ENCODE measurements at places on chromosomes 11 and 22. TPM values are rescaled to one million over a fixed set of nuclear protein-coding genes. Genes with fewer than 3 reads are reported as not detected.

GRCh38 chr11:100887659-100888058 lies 200.6 kb downstream of the ARHGAP42 start:
- no peak for DNase-seq

DNA sequence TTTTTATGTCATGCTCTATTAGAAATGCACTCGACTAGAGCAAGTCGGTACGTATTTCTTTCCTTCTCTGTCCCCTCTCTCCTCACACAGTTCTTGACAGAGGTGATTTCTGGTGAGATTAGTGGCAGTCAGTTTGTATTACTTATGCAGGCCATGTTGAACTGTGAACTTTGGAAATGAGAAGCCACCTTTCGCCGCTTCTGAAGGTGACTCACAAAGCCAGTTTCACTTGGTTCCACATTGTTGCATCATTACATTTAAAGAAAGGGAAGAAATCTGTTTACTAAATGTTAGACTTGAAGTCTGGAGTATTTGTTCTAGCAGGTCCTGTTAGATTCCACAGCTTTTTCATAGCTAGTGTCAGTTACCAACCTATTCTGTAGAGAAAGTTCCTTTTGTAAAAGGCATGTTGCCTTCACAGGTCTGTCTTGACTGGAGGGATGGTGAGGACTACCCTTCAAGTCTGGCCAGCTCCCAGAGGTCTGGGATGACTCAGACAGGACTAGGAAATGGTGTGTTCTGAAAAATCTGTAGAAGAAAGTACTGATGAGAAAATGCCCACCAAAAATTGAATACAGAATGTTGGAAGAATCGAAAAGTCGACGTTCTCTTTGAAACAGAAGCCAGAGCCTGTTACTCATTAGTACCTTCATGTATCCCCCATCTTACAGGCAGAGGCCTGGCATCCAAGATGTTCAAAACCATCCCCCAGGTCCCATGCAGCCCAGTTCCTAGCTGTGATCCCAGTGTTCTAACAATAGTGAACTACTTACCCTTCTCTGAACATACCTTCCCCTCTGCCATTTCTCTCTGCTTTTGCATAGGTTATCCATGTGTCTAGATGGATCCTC lies 181.4 kb downstream of the DBX1 start:
- DNase-seq = no peak

- peak; percentile 23 for DNase-seq
Measured at GRCh38 chr11:44631831-44632230, 66.4 kb downstream of the CD82 start.

Gene CHRM1
- not detected for total RNA-seq

GRCh38 chr11:40161854-40162410 lies 1297.5 kb downstream of the LRRC4C start:
- DNase-seq = no peak

Gene CNIH2
- 2.1 TPM for total RNA-seq
